ENCODE measurements at places on chromosomes 2 and 18.

- peak; percentile 2 for DNase-seq
Measured at GRCh38 chr18:37537868-37538525, 27.6 kb downstream of the CELF4 start.

- peak; percentile 20 for DNase-seq
Measured at GRCh38 chr2:108605947-108606346, 71.7 kb downstream of the LIMS1 start.

- DNase-seq: no peak
Measured at GRCh38 chr18:8750954-8751415, 45.6 kb downstream of the MTCL1 start.

DNA sequence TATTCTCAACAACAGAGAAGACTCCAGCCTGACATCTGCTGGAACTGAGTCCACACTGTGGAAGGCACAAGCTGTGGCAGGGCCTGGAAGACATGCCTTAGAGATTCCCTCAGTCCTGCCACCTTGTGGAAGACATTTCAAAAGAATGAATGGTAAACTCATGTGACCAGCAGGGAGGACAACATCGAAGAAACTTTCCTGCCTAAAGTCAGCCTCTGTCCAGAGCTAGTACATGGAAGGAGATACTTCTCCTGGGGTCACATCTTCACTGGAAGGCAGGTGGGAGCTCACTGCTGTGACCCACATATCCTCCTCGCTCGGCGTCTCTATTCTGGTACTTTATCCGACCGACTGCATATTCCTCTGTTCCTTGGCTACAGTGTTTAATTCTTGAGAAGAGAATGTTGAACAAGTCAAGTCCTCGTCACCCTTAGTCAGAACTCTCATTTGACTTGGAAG, 59.5 kb downstream of the PUM2 start:
- no peak for DNase-seq

DNA sequence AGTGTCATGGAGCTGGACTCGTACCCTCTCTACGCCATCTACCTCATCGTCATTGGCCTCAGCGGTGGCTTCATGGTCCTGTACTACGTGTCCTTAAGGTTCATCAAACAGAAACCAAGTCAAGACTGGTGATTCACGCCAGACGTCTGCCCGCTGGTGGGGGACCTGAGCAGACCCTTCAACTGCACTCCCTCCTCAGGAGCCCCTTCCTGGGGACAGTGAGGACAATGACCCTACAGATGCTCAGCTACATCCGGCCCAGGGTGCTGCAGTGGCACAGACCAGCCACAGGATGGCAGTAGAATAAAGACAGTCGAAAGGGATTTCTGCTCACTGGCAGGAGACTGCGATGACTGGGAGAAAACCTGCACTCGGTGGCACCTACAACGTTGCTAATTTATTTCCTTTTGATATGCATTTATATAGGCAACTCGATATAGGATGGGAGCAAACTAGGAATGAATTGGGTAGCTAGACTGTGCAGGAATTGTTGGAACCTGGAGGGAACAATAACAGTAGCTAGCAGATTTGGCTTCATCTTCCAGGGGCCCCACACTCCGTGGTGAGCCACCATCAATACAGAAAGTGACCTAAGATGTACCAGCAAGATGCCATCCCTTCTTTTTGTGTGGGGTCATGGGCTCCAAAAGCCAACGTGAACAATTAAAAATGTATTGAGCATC, 39.2 kb downstream of the ABCG8 start:
- DNase-seq: peak; percentile 3

GRCh38 chr2:188966079-188966571, 8.0 kb upstream of the COL3A1 start:
- no peak for DNase-seq

DNA sequence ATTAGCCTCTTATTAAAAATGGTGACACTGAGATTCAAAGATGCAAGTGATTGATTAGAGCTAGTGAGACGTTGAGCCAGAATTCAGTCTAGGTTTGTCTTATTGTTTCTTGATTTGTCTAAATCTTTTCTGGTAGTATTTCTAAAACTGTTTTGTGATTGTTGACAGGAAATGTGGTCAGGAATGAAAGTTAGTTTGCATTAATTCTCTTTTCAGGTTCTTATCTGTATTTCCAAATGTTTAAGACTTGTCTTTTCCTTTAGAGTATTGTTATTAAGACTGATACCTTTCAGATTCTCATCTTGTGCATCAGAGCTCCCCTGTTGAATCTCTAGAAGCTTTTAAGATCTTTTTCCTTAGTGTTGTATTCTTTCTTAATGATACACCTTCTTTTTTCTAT, 89.3 kb downstream of the MBD5 start:
- no peak for DNase-seq

DNA sequence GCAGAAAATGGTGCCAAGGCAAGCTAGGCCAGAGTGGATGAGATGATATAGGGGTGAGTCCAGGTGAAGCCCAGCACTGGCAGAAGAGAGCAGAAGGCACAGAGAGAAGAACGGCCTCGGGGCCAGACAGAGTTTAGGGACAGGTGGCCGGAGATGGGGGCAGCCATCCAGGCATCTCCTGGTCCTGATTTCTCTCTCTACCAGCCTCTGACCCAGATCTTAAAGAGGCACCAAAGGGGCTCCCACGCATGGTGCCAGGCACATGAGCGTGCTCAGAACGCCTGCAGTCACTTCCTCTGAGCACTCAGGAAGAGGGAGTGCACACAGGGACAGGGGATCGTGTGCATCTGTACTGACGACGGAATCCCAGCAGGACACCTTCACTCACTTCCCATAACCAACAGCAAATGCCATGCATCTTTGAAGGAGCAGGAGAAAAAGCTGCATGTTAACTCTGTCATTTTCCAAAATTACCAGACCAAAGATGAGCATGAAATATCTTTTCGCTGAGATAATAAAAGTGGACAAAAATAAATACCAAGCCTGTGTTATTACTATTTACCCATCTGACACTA, 427.8 kb upstream of the MYT1L start:
- no peak for DNase-seq

DNA sequence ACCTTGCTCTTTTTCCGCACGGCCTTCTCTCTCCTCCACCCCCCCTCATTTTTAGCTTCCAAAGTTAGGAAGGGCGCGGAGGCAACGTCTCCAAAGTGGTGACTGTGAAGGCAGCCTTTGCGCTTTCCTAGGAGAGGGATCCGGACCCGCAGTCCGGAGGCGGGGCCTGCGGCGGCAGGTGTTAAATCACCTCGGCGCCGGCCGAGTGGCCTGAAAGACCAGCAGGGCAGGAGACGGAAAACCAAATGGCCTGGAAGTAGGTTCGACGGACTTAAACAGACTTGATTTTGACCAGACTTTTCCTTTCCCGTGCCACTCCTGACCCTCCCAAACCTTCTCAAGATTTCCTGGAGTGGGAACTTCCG, 615 bp downstream of the GORASP2 start:
- DNase-seq: peak; percentile 47

- no peak for DNase-seq
Measured at GRCh38 chr2:43345391-43345813, 119.0 kb upstream of the ZFP36L2 start.

DNA sequence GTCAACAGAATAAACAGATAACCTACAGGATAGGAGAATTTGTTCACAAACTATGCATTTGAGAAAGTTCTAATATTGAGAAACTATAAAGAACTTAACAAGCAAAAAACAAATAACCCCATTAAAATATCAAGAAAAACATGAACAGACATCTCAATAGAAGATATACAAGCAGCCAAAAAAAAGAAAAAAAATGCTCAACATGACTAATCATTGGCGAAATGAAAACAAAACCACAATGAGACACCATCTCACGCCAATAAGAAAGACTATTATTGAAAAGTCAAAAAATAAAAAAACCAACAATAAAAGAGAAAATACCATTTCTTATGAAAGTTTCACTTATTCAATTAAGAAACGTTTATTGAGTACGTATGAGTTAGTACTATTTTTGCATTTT, 800.5 kb downstream of the CBLN2 start:
- no peak for DNase-seq

DNA sequence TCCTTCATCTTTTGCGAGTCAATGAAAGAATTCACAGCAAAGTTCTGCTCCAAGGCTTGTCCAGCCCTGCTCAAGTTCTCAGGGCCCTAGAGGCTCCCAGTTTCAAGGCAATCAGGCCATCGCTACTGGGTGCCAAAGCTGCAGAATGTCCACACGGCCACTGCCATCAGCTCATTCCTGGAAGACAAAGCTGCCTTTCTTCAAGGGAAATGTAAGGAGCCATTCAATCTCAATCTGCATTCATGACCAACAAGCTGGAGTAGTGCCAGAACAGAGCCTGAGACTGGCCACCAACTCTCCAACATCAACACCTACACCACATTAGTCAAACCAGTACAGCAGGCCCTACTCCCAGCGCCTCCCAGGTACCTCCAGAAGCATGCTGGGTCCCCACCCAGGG, 202.2 kb downstream of the TCF4 start:
- no peak for DNase-seq

GRCh38 chr2:156064540-156064939, 268.0 kb downstream of the NR4A2 start:
- DNase-seq: no peak

All from NK-92 treated with Interleukin-12 subunit alpha and Interleukin-12 subunit beta, amount 100 ng/mL, for 24 hours (cell line).